Stimulated activated CD8-positive, alpha-beta memory T cell treated with anti-CD3 and anti-CD28 coated beads, Interleukin-12 subunit alpha, Interleukin-12 subunit beta, amount 100 ng/mL, for 1 hour (primary cell): ENCODE measurements at places on chromosomes 2 and 18.

DNA sequence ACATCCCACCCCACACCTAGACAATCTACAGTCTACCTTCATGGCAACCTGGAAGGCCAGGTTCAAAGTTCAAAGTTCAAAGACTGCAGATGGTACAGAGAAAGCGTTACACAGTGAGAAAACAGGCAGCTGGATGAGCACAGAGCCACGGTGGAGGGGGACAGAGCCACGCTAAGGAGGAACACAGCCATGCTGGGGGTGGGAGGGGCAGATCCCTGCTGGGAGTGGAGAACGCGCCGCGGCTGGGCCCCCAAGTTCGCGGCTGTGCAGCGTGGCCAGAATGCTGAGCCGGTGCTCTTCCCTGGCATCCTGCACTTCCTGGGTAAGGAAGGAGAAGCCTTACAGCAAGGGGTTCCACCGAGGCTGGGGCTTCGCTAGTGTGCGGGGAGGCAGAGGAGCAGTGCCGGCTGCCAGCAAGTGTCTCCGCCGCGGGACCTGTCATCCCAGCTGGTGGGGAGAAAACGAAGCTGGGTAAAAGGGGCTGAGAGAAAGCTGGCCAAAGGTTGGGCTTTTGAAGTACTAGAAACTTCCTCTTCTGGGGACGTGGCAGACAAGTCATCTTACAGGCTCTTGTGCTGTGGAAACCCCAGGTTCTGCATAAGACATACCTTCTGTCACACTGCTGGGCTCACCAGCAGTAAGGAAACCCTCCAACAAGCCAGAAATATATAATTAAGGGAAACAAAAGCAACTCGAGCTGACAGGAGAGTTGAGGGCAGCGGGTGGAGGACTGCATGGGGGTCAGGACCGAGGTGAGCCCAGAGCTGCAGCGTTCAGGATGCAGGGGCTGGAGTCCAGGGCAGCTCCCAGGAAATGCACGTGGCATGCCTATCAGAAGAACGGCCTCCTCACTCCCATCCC is 115.5 kb downstream of the HDAC4 start:
- no peak for DNase-seq

DNA sequence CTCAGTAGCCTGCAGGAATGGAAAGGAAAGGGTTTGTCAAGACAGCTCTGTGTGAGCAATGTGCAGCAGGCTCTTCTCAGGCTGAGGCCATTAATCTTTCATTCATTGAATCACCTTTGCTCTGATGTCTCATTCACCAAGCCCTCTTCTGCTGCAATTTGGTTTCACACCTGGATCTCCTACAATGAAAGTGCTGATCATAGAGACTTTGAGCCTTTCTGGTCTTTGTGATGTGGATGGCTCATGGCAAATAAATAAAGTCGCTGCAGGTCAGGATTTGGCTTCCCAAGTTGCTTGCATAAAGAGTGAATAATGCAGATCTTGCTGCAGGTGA is 95.8 kb upstream of the SPRED2 start:
- no peak for DNase-seq

- DNase-seq, result no peak
These were observed 64.6 kb downstream of the THADA start for GRCh38 chr2:43531251-43531650.

- no peak for DNase-seq
These were observed 39.0 kb upstream of the TMEM131 start for GRCh38 chr2:98034745-98035144.

GRCh38 chr2:107466984-107467773 is 359.5 kb upstream of the RGPD4 start:
- no peak for DNase-seq
